Central memory CD8-positive, alpha-beta T cell (primary cell): ENCODE measurements at places on chromosomes 16 and 17.

- no peak for DNase-seq
These were observed 143.3 kb downstream of the CLEC16A start for GRCh38 chr16:11087691-11088073.

DNA sequence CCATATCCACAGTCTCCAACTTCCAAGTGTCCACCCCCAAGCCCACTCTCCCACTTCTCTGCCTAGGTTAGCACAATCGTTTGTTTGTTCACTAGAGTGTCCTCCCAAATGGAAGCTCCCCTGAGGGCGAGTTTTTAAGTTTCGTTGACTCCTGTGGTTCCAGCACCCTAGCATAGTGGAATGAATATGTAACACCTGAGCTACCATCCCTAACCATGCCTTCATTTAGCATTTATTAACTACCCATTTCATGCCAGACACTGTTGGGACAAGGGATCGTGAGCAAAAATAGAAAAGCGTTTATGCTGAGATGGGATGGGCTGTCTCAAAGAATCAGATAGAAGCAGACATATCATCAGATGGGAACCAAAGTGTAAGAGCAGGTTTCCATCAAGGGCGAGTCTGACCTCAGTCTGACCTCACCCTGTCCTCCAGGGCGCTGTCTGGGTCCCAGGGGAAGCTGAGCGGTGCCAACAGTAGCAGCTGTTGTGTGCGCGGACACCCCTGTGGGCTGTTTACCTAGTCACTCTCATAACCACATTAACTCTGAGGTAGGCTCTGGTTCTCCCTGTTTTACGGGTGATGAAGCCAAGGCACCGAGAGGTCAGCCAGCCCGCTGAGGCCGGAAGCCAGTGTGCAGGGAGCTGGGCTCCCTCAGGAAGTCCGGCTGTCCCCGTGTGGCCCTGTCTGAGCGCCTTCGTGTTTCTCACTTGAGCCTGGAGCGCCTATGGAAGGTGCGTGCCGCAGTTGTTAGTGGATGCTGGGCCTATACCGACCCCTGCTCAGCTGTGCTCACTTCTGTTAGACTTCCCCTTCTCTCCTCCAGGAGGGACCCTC, 6.2 kb downstream of the CNP start:
- DNase-seq: no peak

- no peak for DNase-seq
These were observed 2.0 kb downstream of the SLC25A19 start for GRCh38 chr17:75287221-75287620.

- no peak for DNase-seq
These were observed 50.1 kb downstream of the NF1 start for GRCh38 chr17:31144836-31145235.

DNA sequence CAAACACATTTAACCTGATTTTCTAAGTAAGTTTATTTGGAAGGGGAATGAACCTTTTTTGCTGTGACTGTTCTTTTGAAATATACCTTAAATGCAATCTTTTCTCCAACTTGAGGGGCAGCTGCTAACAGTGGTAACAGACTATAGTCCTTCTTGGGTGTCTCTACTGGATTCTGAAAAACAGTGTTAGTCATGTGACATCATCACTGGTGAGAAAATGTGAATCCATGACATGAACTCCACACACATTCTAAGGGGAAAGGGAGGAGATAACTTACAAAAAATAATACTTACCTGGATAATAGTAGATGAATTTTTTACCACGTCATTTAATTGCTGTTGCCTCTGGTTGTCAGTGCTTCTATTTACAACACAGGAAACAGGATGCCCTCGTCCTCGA, 11.3 kb downstream of the COIL start:
- no peak for DNase-seq

DNA sequence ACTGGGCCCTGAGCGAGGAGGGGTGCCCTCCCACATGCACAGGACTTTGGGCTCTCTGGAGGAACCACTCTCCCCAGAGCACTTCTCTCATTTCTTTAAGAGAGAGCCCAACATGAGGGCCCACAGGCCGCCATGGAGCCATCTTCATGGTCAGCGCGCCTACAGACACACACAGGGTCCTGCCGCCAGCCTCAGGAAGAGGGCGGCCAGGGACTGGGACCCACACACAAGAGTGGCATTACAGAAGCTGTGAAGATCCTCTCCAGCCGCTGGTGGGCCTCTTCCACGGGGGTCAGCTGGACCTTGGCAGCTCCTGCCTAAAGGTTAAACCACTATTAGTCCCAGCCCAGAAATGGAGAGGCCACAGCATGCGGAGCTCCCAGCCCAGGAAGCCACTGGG, 54.5 kb downstream of the MYO18A start:
- no peak for DNase-seq

GRCh38 chr17:64270885-64271284, 7.8 kb upstream of the TEX2 start:
- no peak for DNase-seq

DNA sequence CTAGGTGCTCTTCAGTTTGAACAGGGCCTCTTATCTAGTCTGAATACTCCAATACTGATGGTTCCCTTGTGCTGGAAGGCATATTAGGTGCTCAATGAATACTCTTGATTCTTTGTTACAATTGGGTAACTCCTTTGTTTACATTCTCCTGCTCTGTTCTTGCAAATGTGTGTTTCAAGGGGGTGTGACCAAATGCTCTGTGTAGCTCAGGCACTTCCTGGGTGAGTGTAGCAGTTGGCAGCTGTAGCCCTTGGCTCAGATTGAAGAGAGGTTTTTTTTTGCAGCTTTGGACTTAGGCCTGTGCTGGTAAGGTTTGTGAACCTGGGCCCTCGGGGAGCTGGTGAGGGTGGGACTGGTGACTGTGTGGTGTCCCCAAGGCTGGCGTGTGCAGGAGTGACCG, 20.2 kb downstream of the TBCD start:
- DNase-seq: no peak

- no peak for DNase-seq
These were observed 84.6 kb upstream of the PMFBP1 start for GRCh38 chr16:72256398-72257066.

DNA sequence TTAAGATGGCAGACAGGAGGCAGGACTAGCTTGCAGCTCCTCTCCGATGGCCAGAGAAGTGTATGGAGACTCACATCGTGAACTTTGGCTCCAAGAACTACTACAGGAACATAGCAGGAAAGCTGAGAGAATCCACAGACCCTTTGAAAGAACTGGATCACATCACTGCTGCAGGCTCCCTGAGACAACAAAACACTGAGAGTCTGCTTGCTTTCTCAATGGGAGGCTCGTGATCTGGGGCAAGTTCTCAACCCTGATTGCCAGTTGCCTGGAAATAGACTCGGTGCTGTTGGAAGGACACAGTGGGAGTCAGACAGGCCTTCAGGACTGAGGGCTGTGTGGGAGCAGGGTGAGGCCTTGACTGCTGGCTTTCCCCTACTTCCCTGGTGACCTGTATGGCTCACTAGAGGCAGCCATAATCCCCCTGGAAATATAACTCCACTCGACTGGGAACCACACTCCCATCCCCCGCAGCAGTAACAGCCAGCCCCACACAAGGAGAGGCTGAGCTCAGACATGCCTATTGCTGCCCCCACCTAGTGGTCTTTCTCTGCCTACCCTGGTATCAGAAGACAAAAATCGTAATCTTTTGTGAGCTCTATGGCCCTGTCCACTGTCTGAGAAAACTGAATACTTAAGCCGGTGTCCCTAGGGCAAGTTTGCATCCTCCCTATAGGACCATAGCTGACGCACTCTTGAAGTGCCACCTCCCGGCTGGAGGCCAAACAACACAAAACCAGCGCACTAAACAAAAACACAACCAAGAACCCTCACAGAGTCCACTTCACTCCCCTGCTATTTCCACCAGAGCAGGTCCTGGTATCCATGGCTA, 238.4 kb downstream of the CEP112 start:
- no peak for DNase-seq

- DNase-seq: no peak
These were observed 27.9 kb downstream of the RPRML start for GRCh38 chr17:46950997-46951621.

GRCh38 chr17:30173649-30174048, 57.0 kb downstream of the NSRP1 start:
- DNase-seq: no peak

GRCh38 chr17:19945009-19945626, 32.5 kb downstream of the AKAP10 start:
- no peak for DNase-seq

- DNase-seq: no peak
These were observed 231.1 kb downstream of the CDH13 start for GRCh38 chr16:82857693-82858365.

DNA sequence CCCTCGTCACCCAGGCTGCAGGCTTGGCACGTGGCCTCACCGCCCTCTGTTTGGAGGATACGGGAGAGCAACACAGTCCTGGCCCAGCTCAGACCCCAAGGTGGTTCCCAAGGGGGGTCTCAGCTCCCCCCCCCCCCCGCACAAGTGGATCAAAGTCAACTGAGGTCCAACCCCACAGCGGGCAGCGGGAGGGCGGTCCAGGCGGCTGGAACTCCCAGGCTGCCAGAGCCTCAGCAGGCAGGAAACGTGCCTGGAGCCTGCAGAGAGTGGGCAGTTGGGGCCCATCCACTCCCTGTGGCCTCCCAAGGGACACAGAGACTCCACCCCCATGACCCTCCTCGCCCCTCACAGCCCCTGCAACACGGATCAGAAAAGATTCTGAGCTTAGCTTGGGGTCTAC, 36.7 kb downstream of the PIEZO1 start:
- DNase-seq: no peak

GRCh38 chr17:82452162-82452561, 1.6 kb upstream of the CYBC1 start:
- DNase-seq: no peak

- no peak for DNase-seq
These were observed 7.0 kb downstream of the KSR1 start for GRCh38 chr17:27463235-27463677.

DNA sequence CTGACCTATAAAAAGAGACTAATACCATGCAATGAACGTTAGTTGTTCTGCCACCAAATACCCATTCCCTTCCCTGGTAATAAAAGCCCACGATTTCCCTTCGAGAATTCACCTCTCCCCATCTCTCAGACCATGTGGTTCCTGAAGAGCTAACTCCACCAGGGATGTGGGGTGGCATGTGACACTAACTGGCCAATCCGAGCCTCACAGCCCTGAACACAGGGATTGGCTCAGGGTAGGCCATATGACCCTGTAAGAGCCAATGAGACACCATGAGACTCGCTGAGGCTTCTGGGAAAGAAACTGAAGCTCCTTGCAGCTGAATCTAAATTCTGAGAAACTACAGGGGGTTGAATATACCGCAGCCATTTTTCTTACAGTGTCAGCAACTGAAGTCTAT, 21.1 kb downstream of the HELZ start:
- DNase-seq: no peak

DNA sequence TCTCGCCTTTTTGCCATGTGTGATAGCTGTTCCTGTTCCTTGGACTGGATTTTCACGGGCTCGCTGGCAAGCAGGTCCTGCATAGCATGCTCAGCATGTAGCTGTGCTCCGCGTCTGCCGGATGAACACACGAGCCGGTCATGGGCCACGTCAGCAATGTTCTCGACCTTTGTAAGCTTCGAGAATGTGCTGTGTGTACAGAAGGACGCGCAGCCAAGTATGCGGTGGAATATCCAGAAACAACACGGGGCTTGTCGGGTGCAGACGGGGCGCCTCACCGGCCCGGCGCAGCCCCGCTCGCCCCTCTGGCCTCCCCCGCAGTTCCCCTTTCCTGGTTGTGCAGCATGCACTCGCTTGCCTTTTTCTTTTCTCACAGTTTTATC, 42.2 kb downstream of the RPTOR start:
- DNase-seq: no peak

GRCh38 chr16:50532576-50532975, 15.6 kb upstream of the NKD1 start:
- no peak for DNase-seq

DNA sequence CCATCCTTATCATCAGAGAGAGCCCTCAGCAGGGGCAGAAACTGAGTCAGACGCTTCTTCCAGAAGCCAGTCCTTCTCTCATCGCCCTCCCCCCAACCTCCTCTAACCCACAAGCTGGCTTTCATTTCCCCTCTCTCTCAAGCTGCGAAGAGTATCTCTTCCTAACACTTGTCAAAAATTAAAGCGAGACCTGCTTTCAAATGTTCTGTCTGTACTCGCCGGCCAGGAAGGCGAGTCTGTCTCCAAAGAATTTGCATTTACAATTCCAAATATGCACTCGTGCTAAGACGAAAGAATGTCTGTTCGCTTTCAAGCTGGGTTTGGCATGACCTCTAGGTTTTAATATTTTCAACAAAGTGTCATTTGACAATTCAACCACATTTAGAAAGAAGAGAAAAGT, 140.4 kb downstream of the RGS9 start:
- DNase-seq: no peak

DNA sequence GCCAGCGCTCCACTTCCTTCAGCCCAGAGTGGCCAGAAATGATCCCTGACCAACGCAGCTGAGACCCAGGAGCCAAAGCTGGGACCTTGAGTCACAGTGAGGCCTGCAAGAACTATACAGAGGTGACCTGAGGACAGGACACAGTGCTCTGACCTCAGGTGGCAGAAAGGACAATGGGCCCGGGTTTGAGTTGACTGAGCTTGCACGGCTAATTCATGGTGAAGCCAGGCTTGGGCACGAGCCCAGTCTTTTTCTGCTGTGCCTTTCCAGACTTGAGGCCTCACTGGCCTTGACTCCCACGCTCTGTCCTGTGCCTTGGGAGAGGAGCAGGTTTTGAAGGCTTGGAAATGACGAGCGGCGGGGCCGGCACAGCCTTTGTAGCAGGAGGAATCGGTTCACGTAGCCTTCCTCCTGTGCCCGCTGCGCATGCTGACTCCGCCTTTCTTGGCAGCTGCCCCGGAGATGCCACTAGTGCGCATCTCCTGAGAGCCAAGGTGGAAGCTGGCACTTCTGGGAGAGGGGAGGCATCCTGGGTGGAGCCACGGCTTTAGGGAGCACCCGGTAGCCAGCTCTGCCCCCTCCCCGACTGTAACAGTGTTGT, 34.9 kb downstream of the NDEL1 start:
- DNase-seq: no peak

DNA sequence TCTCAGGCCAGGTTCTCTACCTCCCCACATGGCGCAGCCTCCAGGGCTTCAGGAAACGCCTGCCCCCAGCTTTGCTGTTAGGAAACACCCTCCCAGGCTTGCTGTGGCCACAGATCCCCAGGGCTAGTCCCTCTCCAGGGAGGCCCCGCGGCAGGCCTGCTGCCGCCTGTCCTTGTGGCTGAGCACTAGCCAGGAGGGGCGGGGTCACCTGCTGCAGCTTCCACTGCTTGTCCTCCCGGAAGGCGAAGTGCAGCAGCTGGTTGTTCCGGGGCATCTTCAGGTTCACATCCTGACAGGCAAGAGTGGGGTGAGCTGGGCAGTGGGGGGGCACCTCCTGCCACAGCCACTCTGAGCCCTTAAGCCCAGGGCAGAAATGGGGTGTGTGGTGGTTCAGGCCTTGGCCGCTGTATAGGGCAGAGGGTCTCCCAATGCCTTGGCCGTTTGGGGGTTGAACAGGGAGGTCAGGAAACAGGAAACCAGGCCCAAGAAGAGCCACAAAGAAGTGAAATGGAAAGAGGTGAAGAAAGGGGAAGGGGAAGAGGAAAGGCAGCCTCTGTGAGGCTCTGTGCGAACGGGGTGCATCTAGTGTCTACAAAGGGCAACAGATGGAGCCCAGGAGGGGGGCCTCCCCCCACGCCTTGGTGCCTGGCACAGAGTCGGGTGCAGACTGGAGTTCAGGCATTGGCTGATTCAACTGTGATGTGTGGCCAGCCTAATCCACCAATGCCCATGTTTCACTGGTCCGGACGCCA, 2.0 kb downstream of the ROGDI start:
- DNase-seq: no peak

GRCh38 chr17:41340494-41340893, 10.1 kb downstream of the KRT33A start:
- no peak for DNase-seq

GRCh38 chr17:77146882-77147281, 6.1 kb downstream of the SEC14L1 start:
- DNase-seq: no peak

- DNase-seq: no peak
These were observed 22.3 kb upstream of the TIMP2 start for GRCh38 chr17:78947235-78948149.
